Germinal center (tissue), 1 donor: ENCODE measurements at places on chromosomes 3 and 15.

DNA sequence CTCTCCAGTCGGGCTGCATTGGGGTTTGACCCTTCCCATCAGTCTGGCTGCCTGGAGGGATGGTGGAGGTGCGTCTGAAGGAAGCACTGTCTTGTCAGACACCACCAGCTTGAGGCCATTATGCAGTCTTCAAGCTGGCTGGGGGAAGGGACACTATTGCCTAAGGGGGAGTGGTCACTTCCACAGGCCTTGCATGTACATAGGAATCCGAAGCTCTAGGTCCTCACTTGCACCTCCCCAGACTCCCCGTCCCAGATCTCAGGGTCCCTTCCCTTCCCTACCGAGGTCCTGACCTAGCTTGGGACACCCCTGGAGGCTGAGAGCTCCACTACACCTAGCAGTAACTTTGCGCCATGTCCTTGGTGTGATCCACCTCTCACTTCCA lies 48.6 kb upstream of the KLF13 start:
- no peak for DNase-seq

- no peak for DNase-seq
These were observed 78.5 kb downstream of the RPLP1 start for GRCh38 chr15:69530991-69531664.

DNA sequence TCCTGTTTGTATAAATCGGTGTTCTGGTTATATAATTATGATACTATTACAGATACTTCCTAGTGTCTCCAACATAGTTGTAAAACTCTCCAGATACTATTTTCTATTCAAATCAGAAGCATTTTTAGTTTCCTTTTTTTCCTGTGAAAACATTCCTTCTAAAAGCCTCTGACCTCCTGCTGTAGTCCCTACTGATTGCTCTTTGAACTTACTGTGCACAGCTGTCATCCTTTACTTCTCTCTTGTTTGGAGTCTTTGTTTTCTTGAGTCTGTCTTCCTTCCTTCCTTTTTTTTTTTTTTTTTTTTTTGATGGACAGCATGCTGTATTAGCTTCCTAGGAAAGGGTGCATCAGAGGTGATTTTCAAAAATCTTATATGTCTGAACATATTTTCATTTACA lies 28.9 kb downstream of the NR2C2 start:
- DNase-seq: no peak

GRCh38 chr3:99808163-99808794 lies 9.4 kb upstream of the CMSS1 start:
- DNase-seq: peak; percentile 41

- DNase-seq: no peak
These were observed 22.0 kb upstream of the BCL2L10 start for GRCh38 chr15:52134502-52135144.

GRCh38 chr3:122003112-122003511 lies 18.9 kb downstream of the ILDR1 start:
- DNase-seq: peak; percentile 62

GRCh38 chr15:65638109-65638508 lies 16.4 kb downstream of the SLC24A1 start:
- DNase-seq: no peak

- no peak for DNase-seq
These were observed 61.0 kb downstream of the TOP2B start for GRCh38 chr3:25603703-25604102.

- peak; percentile 64 for DNase-seq
These were observed 172.8 kb upstream of the ICE2 start for GRCh38 chr15:60651734-60652141.

GRCh38 chr3:174792864-174793263 lies 66.3 kb upstream of the NAALADL2 start:
- no peak for DNase-seq

- DNase-seq: no peak
These were observed 638.8 kb downstream of the PLOD2 start for GRCh38 chr3:145522179-145522578.

- DNase-seq: no peak
These were observed 5.2 kb upstream of the C3orf85 start for GRCh38 chr3:109131276-109131675.
